ENCODE measurements at places on chromosomes 5 and 9. TPM values are rescaled to one million over a fixed set of nuclear protein-coding genes. Genes with fewer than 3 reads are reported as not detected.

DNA sequence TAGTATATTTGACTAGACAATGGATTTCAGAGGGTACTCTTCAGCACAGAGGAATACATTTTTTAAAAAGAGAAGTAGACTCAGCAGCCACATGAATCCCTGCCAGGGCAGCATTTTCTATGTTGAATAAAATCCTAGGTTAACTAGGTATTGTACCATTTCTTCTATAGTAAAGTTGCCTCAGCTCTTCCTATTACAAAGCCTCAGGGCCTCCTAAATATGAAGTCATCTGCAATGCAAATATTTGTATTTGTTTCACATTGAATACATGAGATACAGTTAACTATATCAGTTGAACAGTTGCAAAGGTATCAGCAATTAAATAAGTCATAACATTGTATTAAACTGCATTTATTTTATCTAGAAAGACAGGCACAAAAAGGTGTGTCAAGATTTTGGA lies 59.5 kb downstream of the NUDT12 start:
- no peak for DNase-seq

GRCh38 chr5:73749485-73750270 lies 123.7 kb downstream of the ARHGEF28 start:
- no peak for DNase-seq

DNA sequence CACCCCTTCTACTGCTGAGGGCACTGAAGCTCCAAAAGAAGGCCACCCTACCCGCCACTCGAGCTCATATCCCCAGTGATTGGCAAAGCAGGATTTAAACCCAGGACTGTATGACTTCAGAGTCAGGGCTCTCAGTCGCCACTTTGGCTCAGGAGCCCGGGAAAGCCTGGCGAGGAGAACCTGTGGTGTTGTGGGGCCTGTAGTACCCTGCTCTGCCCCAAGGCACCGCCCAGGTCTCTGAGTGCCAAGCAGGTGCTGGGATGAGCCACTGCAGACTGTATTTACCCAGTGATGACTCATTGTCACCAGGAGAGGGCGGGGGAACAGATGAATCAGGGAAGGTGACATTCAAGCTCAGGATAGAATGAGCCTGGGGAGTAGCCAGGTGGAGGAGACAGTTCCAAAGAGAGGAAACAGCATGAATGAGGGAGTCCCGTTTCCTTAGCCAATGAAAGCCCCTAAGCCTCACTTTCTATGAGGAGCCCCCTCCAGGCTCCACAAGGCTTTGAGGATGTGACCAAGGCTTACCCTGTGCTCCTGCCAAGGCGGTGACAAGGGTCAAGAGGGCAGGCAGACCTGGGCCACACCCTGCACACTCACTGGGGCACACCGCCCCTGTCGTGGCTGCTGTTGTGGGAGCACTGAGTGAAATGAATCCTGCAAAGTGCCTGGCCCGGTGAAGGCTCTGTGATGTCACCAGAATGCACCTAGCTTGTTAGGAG lies 17.8 kb upstream of the DPM2 start:
- peak; percentile 65 for DNase-seq

ZBED3 gene
- 2.8 TPM for polyA plus RNA-seq

ARID3C gene
- polyA plus RNA-seq: not detected

GRCh38 chr5:66861402-66861801 lies 265.2 kb downstream of the MAST4 start:
- DNase-seq: no peak

DNA sequence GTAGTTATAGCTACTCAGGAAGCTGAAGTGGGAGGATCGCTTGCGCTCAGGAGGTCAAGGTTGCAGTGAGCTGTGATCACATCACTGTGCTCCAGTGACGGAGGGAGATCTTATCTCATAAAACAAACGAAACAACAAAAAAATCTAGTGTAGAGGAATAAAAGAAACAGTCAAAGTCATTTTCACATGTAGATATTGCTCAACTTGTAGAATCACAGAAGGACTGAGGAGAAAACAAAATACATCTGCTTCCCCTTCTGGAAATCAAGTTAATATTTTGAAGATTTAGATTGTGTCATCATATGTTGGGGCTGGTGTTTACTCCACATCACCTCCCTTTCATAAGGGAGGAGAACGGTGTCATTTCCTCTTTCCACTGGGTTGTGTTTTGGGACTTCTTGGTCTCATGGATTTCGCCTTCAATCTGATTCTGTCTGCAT lies 8.2 kb upstream of the SLC46A2 start:
- no peak for DNase-seq

DNA sequence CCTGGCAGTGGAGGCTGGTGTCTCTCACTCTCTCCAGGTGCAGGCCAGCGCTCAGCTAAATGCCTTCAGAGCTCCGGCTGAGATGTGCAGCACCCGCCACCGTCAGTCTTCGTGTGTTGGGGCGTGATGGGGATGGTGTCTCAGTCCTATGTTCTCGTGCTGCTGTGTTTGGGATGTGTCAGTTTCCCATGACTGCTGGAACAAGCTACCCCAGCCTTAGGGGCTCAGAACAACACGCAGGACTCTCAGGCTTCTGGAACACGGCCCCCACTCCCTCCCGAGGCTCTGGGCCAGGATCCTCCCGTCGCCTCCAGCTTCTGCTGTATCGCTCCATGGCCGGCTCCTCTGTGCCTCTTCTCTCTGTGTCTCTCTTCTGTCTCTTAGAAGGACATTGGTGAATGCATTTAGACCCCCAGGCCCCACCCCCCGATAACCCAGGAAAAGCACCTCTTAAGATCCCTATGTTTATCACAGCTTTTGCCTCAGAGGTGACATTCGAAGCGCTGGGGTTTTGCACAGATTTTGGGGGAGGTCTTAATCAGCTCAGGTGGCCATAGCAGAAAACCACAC lies 9.6 kb upstream of the CEP72 start:
- no peak for DNase-seq

FAM170A gene
- polyA plus RNA-seq: not detected

PCSK1 gene
- polyA plus RNA-seq: 0.04 TPM

DNA sequence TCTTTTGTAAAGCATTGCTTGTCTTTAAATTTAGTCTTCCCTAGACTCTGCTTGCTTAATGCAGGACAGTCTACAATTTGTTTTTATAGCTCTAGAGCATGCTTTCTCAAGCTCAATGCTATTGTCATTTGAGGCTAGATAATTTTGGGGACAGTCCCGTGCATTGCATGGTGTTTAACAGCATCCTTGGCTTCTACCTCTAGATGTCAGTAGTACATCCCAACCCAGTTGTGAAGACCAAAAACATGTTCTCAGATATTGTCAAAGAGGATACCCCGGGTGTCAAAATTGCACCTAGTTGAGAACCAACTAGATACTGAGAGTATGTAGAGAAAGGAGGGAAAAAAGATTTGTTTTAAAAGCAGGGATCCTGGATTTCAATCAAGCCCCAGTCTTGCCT lies 277.5 kb downstream of the CEMIP2 start:
- no peak for DNase-seq

GRCh38 chr9:34686231-34686630 lies 4.8 kb downstream of the CCL19 start:
- DNase-seq: no peak

DNA sequence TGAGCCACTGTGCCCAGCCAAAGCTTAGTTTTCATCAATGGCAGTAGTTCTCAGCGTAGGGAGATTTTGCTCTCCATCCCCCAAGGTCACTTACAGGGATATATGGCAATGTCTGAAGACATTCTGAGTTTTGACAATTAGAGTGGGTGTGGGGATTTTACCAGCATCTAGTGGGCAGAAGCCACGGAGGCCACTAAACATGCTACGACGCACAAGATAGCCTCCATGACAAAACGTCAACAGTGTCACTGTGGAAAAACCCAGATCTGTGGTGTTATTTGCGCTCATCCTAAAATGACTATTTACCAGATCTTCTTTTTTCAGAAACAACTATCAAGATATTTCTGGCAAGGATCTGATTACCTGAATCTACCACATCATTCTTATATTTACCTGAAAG lies 68.2 kb downstream of the CDC14B start:
- DNase-seq: no peak
